ENCODE measurements at places on chromosomes 2 and 18. TPM values are rescaled to one million over a fixed set of nuclear protein-coding genes. Genes with fewer than 3 reads are reported as not detected.

Gene LAMA1
- total RNA-seq: not detected

DNA sequence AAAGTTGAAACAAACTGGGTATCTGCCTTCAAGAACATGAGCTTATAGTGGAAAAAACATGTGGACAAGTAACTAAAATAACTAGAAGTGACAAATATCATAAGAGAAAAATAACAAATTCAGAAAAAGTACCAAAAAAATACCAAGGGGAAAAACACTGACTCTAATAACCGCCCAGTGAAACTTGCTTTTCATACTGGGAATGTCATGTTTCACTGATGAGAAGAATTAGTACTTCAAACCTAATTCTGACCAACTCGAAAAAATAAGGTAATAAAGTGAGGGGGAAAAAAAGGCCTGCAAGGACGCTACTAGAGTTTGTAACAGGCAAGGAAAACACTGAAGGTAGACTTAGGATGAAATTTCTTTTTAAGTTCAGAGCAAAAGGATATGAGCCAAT, 83.6 kb downstream of the RTTN start:
- no peak overlapping the region for H3K4me3 ChIP-seq
- DNase-seq: no peak
- peaks cover 39% of the 10 kb centered on the region for H3K36me3 ChIP-seq
- no peaks in the 10 kb centered on the region for H3K4me1 ChIP-seq
- H3K27me3 ChIP-seq: no peaks in the 10 kb centered on the region

Gene ACADL
- total RNA-seq: not detected

DNA sequence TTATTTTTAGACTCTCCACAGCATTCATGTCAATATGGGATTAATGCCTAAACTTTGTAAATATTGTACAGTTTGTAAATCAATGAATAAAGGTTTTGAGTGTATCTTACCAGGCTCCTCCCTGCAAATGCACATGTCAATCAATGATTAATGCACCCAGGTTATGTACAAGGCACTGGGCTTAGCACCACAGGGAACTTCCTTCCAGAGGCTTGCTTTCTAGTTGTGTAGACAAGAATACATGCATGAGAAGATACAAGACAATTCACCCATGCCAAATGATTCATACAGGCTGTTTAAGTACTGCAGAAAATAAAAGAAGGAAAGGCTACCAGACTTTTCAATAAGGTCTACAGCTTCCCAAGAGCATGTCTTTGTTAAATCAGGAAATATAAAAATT, 114.1 kb downstream of the MMADHC start:
- no peaks in the 10 kb centered on the region for H3K36me3 ChIP-seq
- H3K27me3 ChIP-seq: peaks cover 17% of the 10 kb centered on the region
- no peak overlapping the region for H3K4me3 ChIP-seq

DNA sequence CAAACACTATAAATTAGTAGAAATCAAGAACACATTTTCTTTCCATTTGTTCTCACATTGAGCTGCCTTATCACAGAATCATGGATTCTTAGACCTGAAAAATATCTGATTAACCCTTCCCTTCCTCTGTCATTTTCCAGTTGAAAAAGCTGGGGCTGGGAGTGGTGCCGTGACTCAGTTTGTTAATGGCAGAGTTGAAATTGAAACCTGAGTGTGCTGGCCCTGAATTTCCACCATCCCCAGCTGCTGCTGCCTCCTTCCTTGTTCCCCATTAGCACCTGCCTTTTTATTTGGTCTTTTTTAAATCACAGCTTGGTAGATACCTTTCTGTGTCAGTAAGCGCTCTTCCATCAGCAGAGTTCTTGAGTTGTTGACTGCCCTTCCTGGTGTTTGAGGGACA, 10.6 kb downstream of the FARP2 start:
- no peak overlapping the region for H3K4me3 ChIP-seq
- H3K36me3 ChIP-seq: no peaks in the 10 kb centered on the region
- peaks cover 1% of the 10 kb centered on the region for H3K4me1 ChIP-seq
- H3K27ac ChIP-seq: no peak overlapping the region

DNA sequence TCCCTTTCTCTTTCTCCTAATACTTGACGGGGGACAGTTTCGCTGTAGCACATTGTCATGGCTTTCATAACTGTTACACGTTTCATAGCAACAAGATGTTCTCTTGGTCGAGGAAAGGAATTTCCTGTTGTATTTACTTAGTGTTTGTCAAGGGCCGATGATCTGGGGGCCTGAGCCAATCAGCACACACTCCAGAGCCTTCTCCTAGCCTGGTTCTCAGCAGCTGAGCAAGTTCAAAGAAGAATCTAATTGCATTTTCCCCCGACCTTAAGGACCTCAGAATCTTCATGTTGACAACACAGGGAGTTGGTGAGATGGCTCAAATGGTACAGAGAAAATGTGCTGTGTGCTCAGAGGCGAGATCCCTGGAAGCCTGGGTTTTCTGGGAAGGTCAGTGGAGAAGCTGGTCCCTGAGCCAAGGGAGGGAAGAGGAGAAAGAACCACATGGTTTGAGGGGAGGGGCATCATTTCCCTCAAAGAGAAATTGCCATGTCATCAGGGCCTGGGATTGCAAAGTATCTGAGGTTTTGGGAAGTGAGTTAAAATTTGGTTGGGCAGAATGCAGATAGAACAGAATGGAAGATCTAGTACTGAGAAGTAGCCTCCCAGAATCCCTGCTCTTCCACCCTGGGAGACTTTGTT, 76.9 kb upstream of the AGAP1 start:
- peaks cover 7% of the 10 kb centered on the region for H3K27me3 ChIP-seq
- H3K4me1 ChIP-seq: no peaks in the 10 kb centered on the region
- no peak overlapping the region for H3K27ac ChIP-seq
- no peak for DNase-seq

Gene DSG1
- total RNA-seq: not detected

DNA sequence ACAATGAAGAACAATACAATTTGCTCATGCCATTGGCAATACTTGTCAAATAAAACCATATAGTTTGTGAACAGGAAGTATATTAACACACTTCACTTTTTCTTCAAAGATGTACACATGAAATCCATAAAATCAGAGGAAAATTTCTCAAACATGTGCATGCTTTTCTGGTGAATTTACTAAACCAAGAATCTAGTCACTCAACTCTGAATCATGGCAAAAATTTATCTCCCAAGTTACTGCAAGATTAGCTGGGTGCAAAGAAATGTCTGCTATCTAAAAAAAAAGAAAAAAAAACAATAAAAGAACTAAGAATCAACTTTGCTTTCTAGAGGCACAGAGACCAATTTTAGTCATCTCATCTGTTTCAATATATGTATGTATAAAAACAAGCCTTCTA, 419.2 kb downstream of the NR4A2 start:
- no peaks in the 10 kb centered on the region for H3K4me1 ChIP-seq
- no peaks in the 10 kb centered on the region for H3K27me3 ChIP-seq
- no peak overlapping the region for H3K4me3 ChIP-seq
- H3K27ac ChIP-seq: no peak overlapping the region
- H3K36me3 ChIP-seq: no peaks in the 10 kb centered on the region
- no peak for DNase-seq

DNA sequence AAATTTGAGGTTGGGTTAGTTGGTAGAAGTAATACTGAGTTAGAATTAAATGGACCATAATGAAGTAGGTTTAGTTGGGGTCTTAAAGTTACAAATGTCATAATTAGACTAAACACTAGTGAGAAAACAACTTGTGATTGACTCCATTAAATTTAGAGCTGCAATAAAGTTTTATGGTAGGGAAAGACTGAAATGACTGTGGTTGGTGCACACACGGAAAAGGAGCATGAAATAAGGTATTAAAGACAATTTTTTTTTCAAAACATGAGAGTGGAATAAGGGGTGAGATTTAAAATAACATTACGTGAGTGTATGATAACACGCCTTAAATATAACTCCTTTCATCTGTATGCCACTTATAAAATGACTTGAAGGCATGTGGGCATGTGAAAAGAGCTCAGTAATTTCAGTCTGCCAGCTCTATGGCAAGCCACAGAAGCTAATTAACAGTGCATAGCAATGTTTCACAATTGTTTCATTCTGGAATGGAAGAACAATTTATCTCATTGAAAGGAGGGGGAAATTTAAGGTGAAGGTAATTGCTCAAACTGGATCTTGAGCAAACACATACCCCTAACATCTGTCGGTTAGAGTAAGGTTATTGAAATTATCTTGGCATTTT, 1.4 kb downstream of the FRZB start:
- H3K4me1 ChIP-seq: peaks cover 19% of the 10 kb centered on the region
- no peak overlapping the region for H3K4me3 ChIP-seq
- peaks cover 93% of the 10 kb centered on the region for H3K27me3 ChIP-seq
- no peak overlapping the region for H3K27ac ChIP-seq

DNA sequence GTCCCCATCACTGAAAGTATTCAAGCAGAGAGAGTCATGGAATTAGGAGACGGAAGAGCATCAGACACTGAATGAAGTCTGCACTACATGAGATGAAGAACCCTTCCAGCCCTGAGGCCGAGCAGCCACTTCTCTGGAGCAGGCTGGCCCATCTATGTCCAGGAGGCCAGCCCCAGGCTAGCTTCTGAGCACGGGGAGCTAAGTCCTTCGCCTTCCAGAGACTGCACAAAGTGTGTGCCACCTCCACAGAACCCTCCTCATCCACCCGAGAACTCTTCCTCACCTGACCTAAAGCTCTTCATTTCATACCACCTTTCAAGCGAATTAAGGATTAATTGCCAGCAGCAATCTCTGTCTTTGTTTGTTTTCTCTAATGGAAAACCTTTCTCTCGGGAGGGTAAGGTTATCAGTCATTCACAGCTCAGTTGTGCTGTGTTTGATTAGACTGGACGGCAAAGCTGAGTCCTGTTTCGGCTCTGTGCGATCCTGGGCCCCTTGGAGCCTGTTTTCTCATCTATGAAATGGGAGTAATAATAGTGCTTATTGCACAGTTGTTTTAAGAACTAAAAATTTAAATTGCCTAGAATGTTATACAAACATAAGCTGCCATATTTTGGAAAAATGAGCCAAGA, 38.0 kb downstream of the SCTR start:
- no peak overlapping the region for H3K4me3 ChIP-seq
- H3K27ac ChIP-seq: no peak overlapping the region
- H3K36me3 ChIP-seq: no peaks in the 10 kb centered on the region
- peak; percentile 22 for DNase-seq
- no peaks in the 10 kb centered on the region for H3K27me3 ChIP-seq
- no peaks in the 10 kb centered on the region for H3K4me1 ChIP-seq

- no peak for DNase-seq
- H3K36me3 ChIP-seq: peaks cover 6% of the 10 kb centered on the region
- H3K27ac ChIP-seq: peak overlapping the region; percentile 98
- no peaks in the 10 kb centered on the region for H3K27me3 ChIP-seq
These were observed 945 bp upstream of the ASXL2 start for GRCh38 chr2:25879133-25879730.

DNA sequence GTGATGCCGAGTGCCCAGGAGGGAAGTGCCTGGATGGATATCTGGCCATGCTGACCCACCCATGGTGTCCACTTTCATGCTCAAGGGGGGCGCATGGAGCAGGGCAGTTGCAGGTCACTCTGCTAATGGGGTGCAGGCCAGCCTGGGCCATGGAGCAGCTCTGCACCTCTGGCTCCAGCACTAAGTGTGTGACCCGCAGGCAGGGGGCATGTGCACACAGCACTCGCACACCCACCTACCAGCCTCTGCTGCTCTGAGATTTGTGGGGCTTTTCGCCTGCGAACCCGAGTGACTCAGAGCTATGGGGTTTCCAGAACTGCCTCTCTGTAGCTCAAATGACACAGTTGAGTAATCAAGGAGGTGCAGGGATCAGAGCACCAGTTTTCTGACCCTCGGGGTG, 66.2 kb downstream of the CYP26B1 start:
- no peaks in the 10 kb centered on the region for H3K27me3 ChIP-seq
- no peaks in the 10 kb centered on the region for H3K4me1 ChIP-seq
- H3K36me3 ChIP-seq: no peaks in the 10 kb centered on the region
- DNase-seq: no peak
- no peak overlapping the region for H3K4me3 ChIP-seq

DNA sequence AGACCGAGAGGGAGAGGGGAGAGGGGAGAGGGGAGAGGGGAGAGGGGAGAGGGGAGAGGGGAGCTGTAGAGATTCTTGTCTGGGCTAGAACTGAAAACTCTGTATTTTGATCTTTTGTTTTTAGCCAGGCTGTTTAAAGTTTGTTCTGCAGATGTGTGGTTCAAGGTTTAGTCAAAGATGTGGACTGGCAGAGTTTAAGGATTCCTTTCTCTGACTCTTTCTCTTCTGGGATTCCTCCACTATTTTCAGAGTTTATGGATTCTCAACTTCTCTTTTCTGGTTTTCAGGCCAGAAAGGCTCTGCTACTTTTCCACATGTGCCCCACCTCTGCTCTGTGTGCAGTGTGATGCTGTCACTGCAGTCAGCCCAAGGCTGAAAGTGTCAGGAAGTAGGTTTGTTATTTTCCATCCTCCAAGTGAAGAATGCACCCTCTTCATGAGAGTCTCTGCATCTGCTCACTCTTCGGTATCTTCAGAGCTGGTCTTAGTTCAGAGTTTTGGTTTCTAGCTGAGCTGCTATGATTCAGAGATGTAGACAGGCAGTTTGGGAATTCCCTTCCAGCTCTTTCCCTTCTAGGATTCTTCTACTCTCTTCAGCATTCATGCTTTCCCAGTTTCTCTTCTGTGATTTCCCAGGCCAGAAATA, 130.9 kb upstream of the SMAD7 start:
- H3K4me1 ChIP-seq: peaks cover 28% of the 10 kb centered on the region
- H3K36me3 ChIP-seq: peaks cover 18% of the 10 kb centered on the region
- H3K4me3 ChIP-seq: no peak overlapping the region
- no peak for DNase-seq

GRCh38 chr18:24657444-24657842, 197.0 kb downstream of the HRH4 start:
- no peak overlapping the region for H3K27ac ChIP-seq
- peaks cover 15% of the 10 kb centered on the region for H3K4me1 ChIP-seq
- peaks cover 20% of the 10 kb centered on the region for H3K27me3 ChIP-seq
- no peak for DNase-seq
- H3K36me3 ChIP-seq: no peaks in the 10 kb centered on the region
- no peak overlapping the region for H3K4me3 ChIP-seq

DNA sequence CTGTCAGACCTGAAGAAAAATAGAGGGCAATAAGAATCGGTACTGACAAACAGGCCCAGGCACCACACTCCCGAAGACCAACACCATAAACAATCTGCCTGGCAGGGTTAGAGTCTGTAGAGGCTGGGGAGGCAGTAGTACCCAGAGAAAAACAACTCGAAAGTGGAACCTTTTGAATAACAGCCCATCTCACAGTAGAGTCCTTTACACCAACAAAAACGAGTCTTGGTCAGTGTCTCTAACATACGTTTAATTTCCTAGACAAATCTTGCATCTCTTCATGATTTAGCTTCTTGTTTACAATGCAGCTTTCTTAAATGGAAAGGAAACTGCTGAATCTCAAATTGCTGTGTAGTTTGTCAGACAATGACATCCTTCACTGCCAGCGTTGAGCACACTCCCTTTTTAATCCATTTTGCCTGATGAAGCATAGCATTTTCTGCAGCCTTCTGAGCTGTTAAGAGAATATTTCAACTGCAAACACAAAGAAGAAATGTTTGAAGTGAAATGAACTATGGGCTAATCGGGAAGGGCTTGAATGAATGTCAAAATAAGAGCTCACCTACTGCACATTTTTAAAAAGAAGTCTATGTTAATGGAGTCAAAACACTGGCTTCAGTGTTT, 73.1 kb upstream of the DSG1 start:
- H3K36me3 ChIP-seq: no peaks in the 10 kb centered on the region
- no peak overlapping the region for H3K4me3 ChIP-seq
- H3K4me1 ChIP-seq: no peaks in the 10 kb centered on the region
- no peaks in the 10 kb centered on the region for H3K27me3 ChIP-seq

GRCh38 chr18:55321265-55322177, 266.5 kb downstream of the TCF4 start:
- no peak overlapping the region for H3K27ac ChIP-seq
- peaks cover 43% of the 10 kb centered on the region for H3K27me3 ChIP-seq
- peaks cover 1% of the 10 kb centered on the region for H3K36me3 ChIP-seq
- DNase-seq: peak; percentile 43
- peak overlapping the region; percentile 61 for H3K4me3 ChIP-seq

GRCh38 chr2:46632349-46632748, 153.0 kb downstream of the TMEM247 start:
- no peak overlapping the region for H3K27ac ChIP-seq
- no peak for DNase-seq
- no peaks in the 10 kb centered on the region for H3K27me3 ChIP-seq
- H3K4me3 ChIP-seq: no peak overlapping the region
